ENCODE measurements at places on chromosomes 2 and 18.

DNA sequence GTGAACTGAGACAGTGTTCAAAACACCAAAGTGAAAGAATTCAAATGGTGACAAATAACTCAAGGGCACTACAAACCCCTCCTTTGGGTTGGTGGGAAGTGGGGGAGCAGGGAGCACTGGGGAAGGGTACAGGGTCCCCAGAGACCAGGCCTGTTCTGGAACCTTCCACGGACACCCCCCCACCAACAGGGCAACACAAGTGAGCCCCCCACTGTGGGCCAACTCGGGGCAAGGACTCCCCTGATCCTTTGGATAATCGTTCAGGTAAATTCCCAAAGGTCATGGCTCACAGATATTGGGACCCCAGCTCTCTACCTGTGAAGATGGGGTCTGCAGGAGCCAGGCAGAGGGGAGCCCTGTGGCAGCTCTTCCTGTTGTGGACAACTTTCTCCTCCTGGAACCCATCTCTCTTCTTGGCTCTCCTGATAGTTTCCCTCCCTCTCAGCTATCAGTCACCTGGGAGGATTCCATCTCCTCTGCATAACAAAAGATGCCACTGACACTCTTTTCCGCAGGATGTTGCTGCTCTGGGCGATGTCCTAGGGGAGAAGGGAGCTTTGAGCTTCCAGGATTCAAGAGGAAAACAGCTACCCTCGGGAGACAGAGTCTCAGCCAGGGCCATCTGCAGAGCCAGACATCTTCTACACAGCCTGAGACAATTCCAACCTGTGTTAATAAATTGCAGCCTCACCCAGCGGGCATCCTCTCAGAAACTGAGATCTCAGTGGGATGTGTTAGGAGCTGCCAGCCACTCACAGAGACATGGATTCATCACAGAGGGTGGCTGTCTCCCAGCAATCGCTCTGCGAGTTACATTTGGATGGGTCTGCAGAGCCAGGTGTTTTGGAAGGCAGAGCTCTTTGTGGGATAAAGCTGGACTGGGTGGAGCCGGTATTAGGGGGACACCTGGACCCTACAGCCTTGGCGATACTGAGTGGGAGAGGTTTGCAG lies 35.4 kb downstream of the MBP start:
- DNase-seq, result no peak

DNA sequence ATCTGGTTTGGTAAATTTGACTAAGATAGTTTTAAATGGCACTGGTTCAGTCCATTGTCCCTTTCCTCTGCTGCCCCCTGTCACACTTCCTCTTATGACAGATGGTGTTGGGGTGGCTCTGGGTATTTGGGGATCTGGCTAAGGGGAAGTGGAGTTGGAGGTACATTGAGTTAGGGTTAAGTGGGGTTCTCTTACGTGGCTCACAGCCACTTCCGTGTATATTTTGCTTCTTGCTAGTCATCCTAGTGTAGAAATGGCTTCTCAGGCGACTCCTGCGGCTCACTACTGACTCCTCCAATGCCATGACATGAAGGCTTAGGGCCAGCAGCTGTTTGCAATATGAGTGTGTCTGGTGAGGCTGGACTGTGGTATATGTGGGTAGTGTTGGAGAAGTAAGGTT lies 187.0 kb downstream of the HAUS1 start:
- DNase-seq, result no peak

GRCh38 chr2:237870754-237871651 lies 11.6 kb downstream of the RAMP1 start:
- DNase-seq, result no peak

DNA sequence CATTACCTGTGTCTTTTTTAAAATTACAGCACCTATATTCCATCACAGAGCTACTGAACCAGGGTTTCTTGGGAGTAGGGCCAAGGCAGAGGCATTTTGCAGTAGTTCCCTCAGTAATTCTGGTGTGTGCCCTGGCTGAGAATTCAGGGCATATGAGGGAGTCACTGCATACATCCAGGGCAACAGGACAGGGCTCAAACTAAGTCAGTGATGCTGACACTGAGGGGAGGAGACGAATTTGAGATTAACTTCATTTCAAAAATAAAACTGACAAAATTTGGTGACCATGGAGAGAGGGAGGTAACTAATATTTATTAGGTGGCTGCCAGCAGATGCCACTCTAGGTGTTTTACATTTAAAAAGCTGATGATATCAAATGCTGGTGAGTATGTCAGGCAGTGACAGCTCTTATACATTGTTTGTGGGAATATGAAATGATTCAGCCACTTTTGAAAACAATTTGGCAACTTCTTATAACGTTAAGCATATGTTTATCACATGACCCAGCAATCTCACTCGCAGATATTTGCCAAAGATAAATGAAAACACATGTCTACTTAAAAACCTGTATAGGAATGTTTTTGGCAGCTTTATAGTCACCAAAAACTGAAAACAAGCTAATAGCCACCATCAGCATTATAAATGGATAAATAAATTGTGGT lies 20.3 kb downstream of the STRADB start:
- no peak for DNase-seq

DNA sequence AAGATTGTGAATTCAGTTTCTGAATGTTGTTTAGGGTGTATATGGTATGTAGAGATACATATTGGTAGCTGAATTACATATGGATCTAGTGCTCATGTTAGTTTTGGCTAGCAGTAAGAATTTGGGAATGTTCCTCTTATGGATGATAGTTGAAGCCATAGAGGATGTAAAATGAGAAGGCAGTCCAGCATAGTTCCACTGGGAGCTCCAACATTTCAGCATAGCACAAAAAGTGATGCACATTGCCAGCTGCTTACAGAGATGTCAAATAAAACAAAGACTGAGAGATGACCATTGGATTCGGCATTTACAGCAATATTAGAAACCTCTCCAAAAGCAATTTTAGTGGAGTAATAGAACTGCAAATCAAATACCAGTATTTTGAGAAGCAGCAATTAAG lies 77.4 kb downstream of the EML4 start:
- DNase-seq, result no peak

- DNase-seq, result peak; percentile 22
Measured at GRCh38 chr18:73842795-73843394, 304.7 kb downstream of the FBXO15 start.

- no peak for DNase-seq
Measured at GRCh38 chr2:26534098-26534864, 56.4 kb upstream of the OTOF start.

DNA sequence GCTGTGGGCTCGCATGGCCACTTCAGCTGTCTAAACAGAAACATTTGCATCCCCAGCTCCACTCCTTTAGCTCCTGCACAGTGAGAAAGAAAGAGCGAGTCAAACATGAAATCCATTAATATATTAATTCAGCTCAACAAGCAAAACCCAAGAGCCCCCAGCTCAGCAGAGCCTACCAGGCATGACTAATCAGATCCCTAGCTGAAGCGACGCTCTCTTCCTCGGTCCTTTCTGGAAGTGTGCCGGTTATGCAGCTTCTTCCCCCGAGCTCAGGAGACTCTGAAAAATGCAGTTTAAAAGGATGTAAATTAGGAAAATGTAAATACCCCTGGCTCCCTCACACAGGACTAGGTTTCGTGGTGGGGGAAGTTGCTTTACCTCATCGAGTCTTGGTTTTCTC lies 221.5 kb downstream of the ANKRD30B start:
- no peak for DNase-seq

- peak; percentile 53 for DNase-seq
Measured at GRCh38 chr2:195304310-195304709, 352.7 kb upstream of the SLC39A10 start.

GRCh38 chr18:32773382-32773712 lies 524 bp upstream of the KLHL14 start:
- no peak for DNase-seq

- DNase-seq, result no peak
Measured at GRCh38 chr2:235854276-235854675, 313.9 kb downstream of the GBX2 start.

DNA sequence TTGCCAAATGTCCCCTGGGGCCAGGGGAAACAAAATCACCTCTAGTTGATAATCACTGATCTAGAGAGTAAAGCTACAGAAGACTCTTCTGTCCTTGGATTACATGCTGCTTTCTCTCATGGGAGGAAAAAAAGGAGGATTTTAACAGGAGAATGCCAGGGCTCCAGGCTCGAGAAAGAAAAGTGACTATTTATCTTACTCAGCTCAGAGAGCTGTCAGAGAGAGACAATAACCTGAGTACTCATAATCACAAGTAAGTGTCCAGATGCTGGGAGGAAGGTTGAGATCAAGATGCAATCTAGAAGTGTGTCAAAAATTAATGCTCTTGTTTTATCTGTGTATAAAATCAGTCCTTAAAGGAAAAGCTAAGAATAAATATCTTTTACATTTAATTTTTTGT lies 133.3 kb downstream of the PTRHD1 start:
- DNase-seq, result no peak

DNA sequence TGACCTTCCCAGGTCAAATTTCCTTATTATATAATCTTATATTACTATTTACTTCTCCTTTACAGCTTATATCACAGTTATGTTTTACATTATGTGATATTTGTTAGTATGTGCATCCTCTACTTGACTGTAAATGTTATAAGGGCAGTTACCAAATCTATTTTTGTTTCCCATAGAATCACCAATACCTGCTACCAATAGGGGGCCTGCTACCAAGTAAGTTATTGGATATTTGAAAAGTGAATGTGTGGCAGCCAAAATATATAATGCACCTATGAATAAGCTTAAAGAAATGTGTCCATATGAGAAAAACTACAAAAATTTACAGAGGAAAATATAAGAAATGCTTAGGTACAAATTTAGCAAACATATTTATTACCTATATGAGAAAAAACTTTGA lies 23.9 kb upstream of the CTAGE1 start:
- DNase-seq, result no peak

DNA sequence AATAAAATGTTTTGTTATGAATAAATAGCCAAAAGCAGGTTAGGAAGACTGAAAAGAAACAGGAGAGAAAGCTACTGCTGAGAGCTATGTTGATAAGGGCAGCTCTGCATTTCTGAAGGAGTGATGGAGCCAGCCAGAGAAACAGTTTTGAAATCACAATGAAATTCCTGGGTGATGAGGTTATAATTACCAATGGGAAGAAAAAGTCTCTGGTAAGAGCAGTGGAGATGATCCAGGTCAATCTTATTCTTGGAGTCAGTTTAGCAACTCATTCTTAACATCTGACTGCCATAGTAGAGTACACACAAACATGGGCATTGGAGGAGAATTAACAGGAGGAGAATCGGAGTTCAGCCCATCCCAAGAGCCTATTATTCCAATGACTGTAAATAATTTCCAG lies 2.4 kb downstream of the ALKAL2 start:
- DNase-seq, result peak; percentile 23

GRCh38 chr2:55843096-55843993 lies 80.2 kb downstream of the EFEMP1 start:
- DNase-seq, result peak; percentile 75

DNA sequence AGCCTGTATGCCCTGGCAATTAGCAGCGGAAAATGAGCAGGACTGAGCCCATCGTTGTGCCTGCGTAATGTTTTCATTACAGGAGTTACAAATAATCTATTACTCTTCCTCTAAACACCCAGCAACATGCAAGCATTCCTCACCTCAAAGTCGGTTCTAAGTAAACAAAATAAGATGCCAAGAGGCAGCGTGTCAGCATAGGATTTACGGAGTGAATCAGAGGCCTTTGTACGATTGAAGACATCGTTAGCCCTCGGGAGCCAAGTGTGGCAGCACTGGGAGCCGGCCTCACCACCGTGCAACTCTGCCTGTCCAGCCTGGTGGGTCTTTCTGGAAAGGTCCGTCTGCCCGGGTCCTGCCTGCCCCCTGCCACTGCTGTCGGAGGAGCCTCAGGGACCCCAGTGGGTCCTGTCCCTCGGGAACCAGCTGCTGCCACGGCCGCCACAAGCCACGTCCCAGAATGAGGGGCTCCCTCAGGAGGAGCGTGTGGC lies 80.1 kb upstream of the CTDP1 start:
- no peak for DNase-seq

DNA sequence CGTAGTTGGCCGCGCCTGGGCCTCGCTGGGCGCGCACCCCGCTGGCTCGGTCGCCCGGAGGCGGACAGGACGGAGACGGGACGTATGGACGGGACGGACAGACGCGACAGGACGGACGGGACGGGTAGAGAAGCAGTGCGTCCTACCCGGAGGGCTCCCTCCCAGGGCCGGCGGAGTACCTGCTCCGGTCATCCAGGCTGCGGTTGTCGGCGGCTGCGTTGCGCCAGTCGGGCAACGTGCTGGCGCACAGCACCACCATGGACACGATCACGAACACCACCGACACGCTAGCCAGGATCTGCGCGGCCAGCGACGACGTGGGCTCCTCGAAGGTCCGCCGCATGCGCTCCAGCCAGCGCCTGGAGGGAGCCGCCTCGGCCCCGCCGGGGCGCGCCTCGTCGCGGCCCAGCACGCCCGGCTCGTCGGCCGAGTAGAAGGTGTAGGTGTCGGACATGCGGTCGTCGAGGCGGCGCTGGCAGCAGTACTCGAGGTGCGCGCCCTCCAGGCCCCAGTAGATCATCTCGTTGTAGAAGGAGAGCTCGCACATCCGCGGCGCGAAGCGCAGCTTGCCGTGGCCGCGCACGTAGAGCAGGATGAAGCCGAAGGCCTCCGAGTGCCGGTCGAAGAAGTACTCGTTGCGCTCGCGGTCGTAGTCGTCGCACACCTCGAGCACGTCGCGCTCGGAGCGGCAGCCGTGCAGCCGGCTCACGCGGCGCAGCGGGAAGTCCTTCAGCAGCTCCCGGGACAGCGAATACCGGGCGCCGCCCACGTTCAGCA lies 903 bp downstream of the KCNG3 start:
- DNase-seq, result no peak

DNA sequence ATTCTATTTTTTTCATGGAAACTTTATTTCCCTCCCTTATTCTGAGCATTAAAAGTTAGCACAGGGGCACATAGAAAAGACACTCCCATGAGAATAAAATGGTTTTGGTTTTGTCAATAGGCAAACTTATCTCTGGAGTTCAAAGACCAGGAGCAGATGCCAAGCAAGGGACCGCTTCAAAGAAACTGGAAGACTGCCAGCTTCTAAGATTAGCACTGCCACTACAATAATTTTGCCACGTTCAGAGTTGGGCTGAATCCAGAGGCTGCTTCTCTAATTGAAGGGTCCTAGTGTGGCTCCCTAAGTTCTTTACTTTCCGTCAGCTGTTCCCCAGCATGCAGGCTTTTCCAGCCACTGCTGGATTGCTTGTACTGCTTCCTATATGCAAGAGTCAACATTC lies 681.0 kb upstream of the GCFC2 start:
- DNase-seq, result no peak

DNA sequence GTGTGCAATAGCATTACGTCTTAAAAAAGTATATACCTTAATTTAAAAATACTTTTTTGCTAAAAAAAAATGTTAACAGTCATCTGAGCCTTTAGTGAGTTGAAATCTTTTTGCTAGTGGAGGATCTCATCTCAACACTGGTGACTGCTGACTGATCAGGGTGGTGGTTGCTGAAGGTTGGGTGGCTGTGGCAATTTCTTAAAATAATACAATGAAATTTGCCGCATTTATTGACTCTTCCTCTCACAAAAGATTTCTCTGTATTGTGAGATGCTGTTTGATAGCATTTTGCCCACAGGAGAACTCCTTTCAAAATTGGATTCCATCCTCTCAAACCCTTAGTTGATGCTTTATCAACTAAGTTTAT lies 46.1 kb upstream of the ANXA4 start:
- DNase-seq, result no peak

GRCh38 chr2:17085546-17086202 lies 420.0 kb upstream of the CYRIA start:
- no peak for DNase-seq

All from HT1080 (cell line).